ENCODE measurements at places on chromosomes 2 and 18.
A peak's percentile ranks its signal among the peaks of the same experiment; 100 is the strongest.

DNA sequence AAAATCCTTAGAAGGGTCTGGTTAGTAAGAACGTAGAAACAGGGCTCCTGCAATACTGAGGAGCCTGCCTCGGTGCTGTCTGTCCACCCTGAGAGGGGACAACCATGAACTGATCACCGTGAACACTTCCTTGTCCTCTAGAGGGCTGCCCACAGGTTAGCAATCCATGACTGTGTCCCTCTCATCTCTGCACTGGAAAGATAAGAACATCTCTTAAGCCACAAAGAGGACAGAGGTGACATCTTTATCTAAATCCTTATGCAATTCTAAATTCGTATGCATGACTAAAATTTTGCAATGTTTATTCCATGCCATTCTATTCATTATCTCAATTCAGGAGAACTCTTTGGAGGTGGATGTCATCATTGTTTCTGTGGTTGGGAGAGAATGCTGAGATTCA lies 12.8 kb downstream of the EFR3B start:
- no peak for DNase-seq

- DNase-seq, result no peak
Measured at GRCh38 chr2:120748741-120749140, 13.1 kb downstream of the GLI2 start.

DNA sequence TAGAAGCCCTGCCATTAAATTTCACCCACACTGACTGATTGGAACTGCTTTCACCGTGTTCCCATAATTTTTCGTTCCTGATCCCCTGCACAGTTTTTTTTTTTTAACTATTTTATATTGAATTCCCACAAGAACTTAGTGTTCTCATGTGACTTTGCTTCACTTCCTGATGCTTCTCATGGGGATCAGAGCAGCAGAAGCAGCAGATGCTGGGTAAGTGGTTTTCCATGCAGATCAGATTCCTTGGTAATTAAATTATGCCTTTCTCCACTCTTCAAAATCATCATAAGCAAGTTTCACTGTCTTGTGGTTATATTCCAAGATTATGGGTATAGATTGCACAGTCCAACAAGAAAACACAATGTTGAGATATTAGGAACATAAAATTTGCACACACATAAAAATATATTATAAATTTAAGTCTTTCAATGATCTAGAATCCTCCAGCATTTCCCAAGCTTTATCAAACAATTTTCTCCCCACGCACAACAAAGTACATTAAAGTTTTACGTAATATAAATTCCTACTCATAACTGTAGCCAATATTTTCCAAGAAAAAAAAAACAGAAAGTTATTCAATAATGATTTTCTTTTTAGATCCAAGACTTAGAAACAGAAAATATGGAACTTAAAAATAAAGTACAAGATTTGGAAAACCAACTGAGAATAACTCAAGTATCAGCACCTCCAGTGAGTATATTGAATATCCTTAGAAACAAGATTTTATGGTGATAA lies 277.9 kb downstream of the GULP1 start:
- DNase-seq, result no peak

GRCh38 chr2:36068086-36068485 lies 287.5 kb upstream of the CRIM1 start:
- DNase-seq, result no peak

DNA sequence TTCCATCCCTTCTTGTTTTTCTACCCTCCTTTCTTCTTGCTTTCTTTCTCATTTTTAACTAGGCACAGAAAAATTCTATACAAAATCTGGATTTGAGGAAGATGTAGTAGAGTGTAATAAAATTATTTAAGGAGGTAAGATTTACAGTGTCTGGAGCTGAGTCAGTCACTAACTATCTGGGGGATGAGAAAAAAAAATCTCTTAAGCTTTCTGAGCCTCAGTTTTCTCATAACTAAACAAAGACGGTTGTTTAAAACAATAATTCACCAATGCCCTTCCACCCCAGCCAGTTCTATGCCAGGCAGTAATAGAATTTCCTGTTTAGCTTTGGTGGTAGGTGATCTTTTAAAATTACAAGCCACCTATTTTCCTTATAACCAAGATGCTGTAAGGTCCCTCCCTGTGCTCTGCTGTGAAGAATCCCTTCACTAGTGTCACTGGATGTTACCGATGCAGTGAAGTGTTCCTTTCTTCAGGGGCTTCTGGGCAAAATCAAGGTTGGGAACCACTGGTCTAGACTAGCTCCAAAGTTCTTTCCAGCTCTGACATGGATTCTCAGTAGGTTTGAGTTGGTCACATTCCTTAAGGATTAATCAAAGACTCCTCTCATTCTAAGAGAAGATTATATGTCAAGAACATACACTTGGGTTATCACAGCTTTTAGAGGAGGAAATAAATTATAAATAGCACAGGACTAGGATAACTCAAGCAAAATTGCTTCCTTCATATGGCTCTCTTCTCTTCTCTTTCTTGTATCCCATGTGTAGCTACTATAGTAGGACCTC lies 289.0 kb downstream of the CDH2 start:
- no peak for DNase-seq

DNA sequence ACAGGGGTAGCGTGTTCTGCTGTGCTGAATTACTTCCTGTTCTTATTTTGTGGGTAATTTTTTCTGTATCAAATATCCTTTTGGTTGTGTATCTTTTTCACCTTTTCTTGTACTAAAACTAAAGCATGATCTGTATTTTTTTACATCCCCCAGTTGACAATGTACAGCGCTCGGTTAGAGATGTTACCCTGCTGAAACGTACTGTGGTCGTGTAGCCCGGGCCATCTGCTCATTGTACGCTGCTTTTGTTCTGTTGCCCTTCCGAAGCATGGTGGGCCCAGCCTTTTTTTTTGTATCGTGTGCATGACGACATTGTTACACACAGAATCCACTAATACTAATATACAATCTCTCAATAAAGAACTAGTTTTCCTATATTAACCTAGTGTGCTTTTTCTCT lies 233.1 kb downstream of the HAUS1 start:
- no peak for DNase-seq

- no peak for DNase-seq
Measured at GRCh38 chr2:165536851-165537499, 67.5 kb downstream of the CSRNP3 start.

DNA sequence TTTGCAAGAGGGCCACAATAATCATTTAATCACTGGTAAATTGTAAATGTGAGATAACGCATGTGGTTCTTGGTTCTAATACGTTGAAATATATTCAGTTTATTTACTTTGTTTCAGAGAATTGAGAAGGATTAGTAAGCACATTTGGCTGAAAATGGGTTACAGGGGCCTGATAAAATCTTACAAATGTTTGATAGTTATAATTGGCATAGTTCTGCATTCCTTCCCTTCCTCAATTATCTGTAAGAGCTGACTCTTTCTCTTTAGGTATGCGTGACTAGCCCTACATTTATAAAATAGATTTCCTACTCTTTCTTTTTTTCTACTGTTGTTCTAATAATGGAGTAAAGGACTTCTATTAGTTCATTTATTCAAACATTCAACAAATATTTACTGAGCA lies 685.2 kb downstream of the NUP35 start:
- no peak for DNase-seq

DNA sequence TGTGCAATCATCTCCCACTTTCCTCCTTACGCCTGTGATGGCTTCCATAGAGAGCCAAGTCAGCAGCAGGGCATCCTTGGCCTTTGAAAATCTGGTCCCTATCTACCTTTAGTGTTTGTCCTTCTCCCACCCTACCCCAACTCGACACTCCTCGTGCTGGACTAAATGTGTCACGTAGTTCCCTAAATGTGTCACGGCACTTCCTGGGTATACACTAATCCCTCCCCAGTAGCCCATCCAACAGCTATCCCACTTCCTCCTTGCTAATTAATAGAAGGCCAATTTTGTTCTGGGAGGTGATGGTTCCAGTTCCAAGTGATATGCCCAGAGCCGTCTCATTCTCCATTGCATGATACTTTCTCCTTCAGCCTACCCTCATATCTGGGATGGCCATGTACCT lies 36.5 kb upstream of the ZFP36L2 start:
- no peak for DNase-seq

DNA sequence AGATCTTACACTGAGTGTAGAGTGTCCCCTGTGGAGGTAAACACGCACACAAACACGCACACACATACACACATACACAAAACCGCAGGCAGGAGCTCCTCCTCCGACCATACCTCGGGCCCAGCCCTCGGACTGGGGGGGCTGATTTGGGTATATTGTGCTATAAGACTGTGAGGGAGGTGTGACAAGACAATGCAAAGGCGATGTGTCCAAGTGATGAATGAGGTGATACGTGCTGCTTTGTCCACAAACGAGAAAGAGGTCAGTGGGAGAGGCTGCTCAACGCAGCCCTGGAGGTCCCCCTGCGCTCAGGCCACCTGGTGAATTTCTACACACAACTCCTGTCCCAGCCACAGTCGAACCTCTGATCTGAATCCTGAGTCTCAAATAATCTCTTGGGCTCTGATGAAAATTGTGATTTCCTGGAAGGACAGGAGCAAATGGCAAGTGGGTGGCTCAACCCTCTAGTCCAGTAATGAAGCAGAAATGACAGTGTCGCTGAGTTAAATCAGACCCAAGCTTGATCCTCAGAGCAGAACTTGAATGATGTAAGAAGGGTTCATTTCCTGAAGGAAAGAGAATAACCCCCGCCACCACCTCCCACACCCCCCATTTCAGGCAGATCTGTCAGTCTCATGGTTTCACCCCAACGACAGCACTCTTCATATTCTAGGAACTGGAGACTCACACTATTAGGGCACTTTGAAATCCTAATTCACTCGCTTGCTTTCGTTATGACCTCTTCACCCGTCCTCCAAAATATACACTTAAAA lies 48.9 kb upstream of the ASXL2 start:
- DNase-seq, result no peak

DNA sequence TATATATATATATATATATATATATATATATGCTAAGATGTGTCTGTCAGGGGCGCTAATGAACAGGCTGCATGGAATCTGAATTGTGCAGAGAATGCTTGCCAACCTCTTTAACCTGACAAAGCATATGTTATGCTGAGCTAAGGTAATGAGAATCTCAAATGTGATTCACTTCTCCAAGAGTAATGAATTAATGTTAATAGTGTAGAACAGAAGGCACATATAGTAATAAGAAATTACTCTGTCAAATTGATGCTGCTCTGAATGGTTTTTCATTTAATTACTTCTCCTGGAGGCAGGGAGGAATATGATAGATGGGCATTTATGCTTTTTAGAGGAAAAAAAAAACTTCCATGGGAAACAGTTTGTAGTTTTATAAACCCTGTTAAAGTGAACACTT lies 35.4 kb downstream of the COX7A2L start:
- no peak for DNase-seq

- no peak for DNase-seq
Measured at GRCh38 chr2:30266705-30267104, 35.4 kb downstream of the LBH start.

DNA sequence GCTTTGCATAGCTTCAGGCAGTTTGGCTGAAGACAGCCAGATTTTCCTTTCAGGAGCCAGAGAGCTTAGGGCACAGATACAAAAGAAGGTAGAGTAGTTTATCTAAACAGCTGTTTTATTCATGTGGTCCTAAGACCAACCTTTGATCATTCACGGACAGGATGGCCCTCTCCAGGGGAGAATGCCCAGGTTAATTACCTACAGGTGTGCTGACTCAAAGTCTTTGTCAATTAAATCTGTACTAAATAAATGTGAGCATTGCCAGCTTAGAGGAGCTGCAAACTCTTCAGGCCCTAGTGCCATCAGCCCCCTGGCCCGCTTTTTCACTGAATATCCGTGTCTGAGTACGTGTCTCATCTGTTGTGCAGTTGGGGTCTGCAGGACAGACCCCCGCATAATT lies 554.7 kb downstream of the NUP35 start:
- DNase-seq, result no peak

DNA sequence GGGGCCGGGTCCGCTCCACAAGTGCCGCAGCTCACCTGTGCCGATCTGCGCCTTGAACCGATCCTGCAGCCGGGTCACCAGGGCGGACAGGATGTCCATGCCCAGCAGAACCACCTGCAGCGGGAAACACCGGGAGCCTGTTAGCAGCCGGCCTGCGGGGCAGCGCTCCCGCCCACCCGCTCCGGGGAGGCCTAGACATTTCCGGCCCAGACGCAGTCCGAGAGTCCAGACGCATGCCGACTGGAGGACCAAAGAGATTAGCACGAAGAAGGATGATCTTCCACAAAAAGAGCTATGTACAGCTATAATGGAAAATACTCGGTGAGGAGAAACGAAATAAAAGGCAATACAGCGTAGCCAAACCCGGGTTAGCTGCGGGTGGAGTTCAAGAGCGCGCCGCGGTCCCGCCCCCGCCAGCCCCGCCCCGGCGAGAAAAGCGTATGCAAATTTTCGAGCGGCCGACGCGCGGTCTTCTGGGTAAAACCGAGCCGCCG lies 421 bp upstream of the RNU4ATAC start:
- DNase-seq, result peak; percentile 56

DNA sequence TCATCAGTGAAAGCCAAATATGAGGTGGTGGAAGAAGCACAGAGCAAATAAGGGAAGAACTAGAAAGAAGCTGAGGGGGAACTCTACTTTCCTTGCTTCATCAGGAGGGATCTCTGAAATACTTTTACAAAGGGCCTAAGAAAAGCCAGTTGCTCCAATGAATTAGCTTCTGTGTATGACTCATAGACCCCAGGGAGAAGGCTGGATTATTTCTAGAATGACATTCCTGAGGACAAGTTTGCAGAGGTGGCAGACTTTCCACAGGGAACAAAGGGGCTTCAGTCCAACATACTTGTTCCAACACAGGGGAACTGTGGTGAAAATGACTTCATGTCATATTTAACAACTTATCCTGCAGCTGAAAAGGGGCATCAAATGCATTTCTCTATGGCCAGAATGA lies 29.0 kb downstream of the DOK1 start:
- no peak for DNase-seq

Data from NCI-H1105 (cell line).